ENCODE measurements at places on chromosomes 16 and 17.

GRCh38 chr17:62751060-62751691, 56.9 kb downstream of the MARCHF10 start:
- DNase-seq, result no peak

- no peak for DNase-seq
Measured at GRCh38 chr17:78852709-78853121, 12.1 kb upstream of the USP36 start.

GRCh38 chr17:9936095-9936494, 31.0 kb upstream of the RCVRN start:
- DNase-seq, result no peak

GRCh38 chr16:324451-325334, 27.8 kb downstream of the AXIN1 start:
- DNase-seq, result no peak

DNA sequence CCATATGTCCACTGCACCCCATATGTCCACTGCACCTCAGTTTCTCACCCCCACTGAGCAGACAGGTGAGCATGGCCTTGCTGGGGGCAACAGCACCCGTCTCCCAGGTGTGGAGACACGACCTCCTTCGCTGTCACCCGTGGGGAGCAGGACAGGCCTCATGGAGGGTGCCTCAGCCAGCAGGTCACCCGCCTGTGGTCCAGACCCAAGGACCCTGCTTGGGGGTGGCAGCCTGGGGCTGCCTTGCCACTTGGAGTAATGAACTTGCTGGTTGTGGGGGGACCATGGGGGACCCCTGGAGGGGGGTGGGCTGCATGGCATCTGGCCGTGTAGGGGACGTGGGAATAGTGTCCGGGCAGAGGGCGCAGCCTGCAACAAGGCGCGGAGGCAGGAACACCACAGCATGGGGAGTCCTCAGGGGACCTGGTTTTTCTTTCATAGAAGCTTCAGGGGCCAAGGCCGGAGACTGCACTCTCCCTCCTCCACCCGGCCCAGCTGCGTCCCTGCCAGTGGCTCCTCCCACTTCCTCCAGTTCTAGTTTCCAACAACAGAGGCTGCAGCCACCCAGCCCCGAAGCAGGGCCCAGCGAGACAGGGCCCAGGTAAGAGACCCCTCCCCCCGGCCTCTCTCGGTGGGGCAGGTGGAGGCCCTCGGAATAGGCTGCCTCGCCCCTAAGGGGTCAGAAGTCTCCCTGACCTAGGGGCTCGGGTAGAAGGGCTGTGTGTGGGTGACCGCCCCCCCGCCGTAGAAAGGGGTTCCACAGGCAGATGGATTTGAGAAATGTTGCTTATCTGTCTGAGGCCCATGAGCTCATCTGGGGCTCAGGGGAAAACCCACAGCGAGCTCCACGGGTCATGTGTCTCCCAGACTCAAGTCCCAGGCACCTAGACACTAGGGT, at the start of gene NHLRC4:
Gene NHLRC4, plus strand, starts transcription at position 531 of the 898 bp plus-strand sequence. CDS start 1,043 bp downstream, outside the sequence.
- peak; percentile 53 for DNase-seq

DNA sequence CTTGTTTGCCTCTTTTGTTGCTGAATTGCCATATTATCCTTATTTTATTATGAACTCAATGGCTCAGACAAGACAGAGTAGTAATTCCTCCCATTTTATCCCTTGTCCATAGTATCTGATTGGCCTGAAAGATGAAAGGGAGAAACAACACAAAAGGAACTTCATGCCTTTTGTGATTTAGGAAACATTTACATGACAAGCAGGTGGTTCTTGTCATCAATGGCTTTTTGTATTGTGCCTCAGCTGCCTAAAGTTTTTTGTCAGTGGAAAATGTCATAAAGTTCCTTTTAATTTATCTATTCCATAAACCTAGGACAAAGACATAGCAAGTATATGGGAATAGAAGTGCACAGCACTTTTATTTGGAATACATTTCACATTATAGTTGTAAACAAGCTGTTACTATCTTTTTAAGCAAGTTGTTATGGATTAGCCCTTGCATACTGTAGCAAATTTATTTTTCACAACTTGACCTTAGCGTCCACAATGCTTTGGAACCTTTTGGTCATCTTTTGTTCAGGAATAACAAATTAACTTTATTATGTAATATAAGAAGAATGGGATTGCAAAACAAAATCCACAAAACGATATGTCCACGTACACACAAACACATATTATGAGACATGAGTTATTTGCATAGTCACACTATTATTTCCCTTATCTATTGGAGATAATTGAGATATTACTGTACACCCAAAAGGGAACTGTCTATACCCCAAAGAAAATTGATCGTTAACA, 12.4 kb upstream of the MPHOSPH6 start:
- DNase-seq, result no peak

GRCh38 chr16:81004646-81005353, 1.9 kb downstream of the CMC2 start:
- peak; percentile 56 for DNase-seq

DNA sequence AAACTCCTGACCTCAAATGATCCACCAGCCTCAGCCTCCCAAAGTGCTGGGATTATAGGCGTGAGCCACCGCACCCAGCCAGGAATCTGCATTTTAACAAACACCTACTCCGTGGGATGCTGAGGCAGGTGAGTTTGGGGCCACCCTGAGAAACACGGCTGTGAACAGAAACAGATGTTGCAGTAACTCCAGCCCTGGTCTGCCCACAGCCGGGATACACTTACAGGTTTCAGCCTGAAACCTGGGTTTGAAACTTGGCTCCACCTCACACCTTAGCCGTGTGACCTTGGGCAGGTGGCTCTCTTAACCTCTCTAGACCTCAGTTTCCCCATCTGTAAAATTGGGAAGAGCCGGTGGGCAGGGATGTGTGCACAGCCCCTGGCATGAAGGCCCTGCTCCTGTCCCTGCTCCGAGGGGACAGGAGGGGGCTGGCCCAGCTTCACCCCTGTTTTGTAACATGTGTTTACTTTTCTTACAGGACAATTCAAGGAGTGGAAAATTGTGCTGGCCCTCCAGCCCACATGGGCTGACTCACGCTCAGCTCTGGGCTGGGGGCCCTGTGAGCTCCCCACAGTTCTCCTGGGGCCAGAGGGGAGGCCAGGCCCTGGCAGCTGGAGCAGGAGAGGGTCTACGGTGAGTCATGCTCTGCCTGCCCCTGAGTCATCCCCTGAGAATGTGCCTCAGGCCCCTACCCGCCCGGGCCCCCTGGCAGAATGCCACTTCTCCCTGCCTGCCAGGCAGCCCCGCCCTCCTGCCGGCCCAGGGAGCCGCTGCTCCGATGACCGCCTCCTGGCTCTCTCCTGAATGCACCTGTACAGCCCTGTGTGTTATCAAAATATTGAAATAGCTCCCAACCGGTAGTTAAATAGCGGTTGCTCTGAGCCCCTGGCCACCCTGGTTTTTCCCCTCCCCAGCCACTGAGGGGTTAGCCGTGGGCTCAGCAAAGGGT, 7.7 kb upstream of the PPL start:
- DNase-seq, result peak; percentile 86

GRCh38 chr17:49288388-49288787, 57.8 kb upstream of the PHOSPHO1 start:
- DNase-seq, result no peak

- no peak for DNase-seq
Measured at GRCh38 chr17:38328620-38329019, 15.1 kb downstream of the GPR179 start.

DNA sequence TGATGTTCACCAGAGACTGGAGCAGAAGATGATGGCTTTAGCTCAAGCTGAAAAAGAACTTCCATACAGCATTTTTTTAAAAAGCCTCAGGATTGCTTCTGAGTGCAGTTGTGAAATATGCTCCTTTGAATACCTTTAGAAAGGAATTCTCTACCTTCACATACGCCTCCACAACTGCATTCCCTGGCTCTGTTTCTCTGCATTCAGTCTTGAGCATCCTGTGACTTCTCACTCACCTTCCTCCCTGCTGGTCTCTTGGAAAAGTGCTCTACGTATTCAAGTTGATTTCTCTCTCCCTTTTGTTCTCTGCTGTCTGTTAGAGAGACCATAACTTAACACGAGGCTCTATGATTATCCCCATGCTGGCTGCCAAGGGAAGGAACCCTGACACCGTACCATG, 34.5 kb downstream of the HS3ST2 start:
- no peak for DNase-seq

- no peak for DNase-seq
Measured at GRCh38 chr17:44518032-44518431, 14.8 kb upstream of the GPATCH8 start.

GRCh38 chr16:73066331-73066926, 18.5 kb upstream of the ZFHX3 start:
- no peak for DNase-seq

DNA sequence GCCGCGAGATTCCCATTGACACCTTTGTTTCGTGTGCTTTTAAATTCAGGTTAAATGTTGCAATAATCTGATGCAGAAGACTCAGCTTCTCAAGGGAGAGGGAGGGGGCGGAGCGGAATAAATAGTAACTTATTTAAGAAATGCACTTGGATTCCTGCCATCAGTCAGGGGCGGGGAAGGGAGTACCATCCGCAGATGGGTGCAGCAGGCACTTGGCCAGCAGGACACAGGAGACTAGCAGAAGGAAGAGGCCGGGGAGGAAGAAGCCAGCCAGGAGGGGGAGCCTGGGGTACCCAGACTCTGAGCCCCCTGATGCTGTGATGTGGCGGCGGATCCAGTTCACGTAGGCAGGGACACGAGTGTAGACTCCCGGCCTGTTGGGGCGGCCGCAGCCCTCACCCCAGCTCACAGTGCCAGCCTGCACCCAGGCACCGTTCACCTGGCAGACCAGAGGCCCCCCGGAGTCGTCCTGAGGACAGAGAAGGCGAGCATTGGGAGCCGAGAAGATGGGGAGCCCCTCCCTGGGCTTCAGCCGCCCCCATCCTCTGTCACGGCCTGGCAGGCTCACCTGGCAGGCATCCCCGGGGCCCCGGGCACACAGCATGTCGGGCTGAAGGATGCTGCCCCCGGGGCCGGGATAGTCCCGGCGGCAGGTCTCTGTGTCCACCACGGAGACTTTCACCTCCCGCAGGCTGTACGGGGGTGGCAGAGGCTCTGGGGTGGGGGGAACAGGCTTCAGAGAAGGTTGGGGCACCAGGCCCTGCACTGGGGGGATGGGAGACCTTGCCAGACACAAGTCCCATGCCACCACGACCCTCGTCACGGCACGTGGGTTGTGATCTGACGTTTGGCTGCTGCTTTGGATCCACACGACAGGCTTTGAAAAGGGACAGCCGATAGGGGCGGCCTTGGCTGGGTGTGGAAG, 3.2 kb downstream of the TPSG1 start:
- DNase-seq, result no peak

- peak; percentile 55 for DNase-seq
Measured at GRCh38 chr17:39674702-39675389, 6.6 kb downstream of the PNMT start.

DNA sequence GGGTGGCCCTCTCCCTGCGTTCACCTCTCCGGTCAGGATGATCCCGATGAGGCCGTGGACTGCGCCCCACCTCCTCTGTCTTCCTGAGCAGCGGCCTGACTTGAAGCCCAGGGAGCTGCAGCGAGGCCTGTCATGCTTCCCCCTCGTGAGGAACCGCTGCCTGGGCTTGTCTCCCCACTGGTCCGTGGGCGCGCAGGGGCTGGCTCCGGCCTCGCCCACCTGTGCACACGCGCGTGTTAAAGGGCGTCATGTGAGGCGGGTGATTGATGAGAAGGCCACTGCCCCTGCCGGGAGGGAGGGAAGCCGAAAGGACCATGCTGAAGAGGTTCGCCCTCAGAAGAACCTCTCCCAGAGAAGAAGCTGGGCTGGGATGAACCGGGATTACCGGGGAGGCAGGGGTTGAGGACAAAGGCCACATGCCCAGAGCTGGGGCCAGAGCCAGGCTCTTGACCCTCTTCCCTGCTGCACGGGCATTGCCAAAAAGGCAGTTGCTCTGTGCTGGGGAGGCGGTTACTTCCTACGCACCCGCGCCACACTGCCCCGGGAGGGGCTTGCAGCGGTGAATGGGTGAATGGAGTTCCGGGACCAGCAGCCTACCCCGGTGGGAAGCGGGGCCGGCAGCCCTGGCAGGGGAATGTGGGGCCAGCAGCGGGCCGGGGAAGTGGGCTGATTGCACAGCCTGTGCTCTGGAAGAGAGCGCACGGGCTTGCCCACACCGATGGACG, 85.9 kb upstream of the GSE1 start:
- no peak for DNase-seq

DNA sequence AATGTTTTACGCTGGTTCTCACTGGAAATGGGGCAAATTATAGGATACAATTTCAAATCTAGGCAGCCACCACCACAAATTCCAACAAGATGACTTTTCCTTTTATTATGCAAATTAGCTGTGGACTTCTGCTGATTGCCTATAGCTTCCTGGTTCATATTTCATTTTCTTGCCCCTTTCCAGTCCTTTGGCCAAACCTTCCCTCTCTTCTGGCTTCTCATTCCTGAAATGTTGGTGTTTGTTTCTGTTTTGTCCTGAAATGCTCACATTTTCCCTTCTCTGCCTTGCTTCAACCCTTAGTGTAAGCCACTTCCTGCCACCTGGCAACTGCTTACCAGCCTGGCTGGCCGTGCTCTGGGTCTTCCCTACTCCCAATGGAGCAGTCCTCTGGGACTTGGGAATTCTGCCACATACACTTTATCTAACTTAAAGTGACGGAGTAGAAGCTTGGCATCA, 14.0 kb downstream of the PRSS54 start:
- DNase-seq, result no peak
